ENCODE measurements at places on chromosomes 7 and 10.

GRCh38 chr10:116753759-116754158 lies 11.4 kb upstream of the HSPA12A start:
- DNase-seq = no peak

DNA sequence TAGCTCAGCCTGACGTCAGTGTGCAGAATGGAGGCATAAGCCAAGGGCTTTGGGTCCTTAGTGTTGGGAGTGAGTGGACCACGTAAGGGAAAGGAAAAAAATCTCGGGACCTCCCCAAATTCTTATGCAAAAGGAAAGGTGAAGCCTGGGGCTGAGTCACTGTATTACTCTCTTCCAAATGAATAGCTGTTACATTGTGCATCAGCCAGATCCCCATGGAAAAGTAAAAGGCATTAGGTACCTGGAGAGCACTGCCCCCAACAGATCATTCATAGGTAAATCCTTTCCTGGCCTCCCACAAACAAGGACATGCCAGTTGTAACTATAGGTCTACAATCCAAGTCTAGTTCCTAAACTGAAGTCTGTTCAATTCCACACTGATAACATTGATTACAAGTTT lies 170.5 kb downstream of the C1GALT1 start:
- no peak for DNase-seq

DNA sequence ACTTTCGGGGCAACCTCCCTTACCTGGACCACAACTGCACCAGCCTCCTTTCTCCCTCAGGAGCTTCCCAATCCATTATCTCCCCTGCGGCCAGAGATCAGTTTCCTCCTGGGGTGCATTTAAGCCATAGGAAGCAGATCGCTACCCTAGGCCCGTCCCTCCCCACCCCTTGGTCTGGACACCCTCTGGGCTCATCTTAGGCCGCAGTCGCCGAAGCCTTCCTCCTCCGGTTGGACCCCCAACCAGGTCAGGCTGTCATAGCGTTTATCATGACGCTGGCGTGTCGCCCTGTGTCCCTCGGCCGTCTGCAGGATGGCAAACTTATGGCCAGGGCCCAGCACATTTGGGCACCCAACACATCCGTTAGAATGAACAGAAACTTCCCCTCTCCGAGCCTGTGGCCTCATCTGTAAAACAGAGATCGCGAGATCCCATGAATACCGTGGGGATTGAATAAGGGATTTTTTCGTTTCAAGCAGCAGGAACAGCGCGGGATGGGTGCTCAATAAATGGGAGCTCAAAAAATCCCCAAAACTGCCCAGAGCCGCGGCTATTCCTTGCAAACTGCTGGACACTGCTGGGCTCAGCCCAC lies 669 bp upstream of the AP5Z1 start:
- DNase-seq = no peak

- DNase-seq = no peak
Measured at GRCh38 chr10:93150289-93150688, 76.6 kb downstream of the CYP26A1 start.

- no peak for DNase-seq
Measured at GRCh38 chr7:157299613-157300368, 37.0 kb upstream of the DNAJB6 start.

- no peak for DNase-seq
Measured at GRCh38 chr7:35889870-35890269, 89.0 kb downstream of the SEPTIN7 start.

DNA sequence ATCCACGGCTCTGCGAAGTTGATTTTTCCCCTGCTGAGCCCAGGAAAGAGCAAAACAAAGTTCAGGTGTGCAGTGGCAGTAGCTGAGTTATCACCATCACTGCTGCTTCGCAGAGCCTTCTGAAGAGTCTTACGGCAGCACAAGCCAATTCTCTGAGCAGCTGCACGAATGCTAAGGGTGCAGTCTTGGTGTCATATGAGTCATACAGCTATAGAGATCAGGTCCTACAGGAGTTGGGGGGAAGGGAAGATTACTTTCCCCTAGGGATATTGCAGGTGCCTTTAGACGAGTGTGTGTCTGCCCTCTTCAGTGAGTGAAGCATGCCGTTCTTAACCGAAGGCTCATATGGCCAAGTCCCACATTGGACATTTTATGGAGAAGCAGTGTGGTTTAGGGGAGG lies 227.8 kb downstream of the CELF2 start:
- DNase-seq = no peak

- peak; percentile 33 for DNase-seq
Measured at GRCh38 chr10:47311193-47311931, 10.9 kb upstream of the GDF2 start.

GRCh38 chr10:90007226-90007625 lies 305.8 kb downstream of the KIF20B start:
- DNase-seq = no peak

- DNase-seq = no peak
Measured at GRCh38 chr7:1090686-1091643, 3.1 kb downstream of the GPER1 start.

DNA sequence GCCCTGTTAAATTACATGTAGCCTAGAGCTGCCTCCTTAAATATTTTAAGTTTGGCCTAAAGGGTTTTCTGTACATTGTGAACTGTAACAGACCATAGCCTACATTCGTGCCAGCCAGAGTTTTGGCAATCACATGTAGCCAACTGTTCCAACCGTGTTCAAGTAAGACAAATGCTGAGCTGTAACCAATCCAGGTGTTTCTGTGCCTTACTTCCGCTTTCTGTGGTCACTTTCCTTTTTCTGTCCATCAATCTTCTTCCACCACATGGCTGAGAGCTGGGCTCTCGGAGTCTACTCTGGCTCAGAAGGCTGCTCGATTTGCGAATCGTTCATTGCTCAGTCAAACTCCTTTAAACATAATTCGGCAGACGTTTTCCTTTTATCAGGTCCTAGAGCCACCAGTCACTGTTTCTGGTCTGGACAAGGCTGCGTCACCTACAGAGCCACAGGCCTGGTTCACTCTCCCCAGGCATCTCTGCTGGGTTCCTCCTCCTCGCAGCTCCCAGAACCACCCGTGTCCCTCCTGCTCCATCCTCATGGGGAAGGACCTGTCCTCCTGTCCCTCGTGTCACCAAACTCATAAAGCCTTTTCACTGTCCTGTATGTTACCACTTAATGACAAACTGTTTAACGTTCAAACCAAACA lies 158.0 kb upstream of the RHEB start:
- DNase-seq = no peak

DNA sequence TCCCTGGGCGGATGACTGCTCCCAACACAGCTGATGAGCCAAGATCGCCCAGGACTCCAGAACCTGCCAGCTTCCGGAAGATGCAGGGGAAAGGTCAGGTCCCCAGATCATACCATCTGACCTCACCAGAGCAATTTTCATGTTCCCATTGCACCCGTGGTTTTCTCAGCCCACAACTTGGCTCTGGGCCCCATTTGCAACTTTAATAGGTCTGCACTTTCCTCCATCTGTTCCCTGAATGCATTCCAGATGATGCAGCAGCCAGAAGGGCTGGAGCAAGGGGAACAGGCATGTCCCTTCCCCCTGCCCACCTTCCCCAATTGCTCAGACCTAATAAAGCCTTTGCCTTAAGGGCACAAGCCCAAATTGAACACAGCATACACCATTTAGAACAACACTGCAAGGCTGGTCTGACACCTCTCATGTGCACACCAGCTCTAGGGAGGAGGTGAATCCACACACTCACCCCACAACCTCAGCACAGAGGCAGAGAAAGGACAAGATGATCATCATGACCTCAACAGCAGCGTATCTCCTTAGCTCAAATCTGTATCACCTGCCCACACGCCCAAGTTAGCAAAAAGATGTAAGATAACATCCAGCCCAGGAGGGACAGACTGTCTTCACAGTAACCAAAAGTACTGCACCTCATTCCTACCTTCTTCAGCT lies 87.5 kb downstream of the PLXNA4 start:
- no peak for DNase-seq

All from activated CD4-positive, alpha-beta T cell treated with anti-CD3 and anti-CD28 coated beads for 1 hour (primary cell).